ENCODE measurements at places on chromosomes 6 and 20. TPM values are rescaled to one million over a fixed set of nuclear protein-coding genes. Genes with fewer than 3 reads are reported as not detected.
A peak's percentile ranks its signal among the peaks of the same experiment; 100 is the strongest.

- DNase-seq = no peak
- no peaks in the 10 kb centered on the region for H3K4me1 ChIP-seq
- no peak overlapping the region for H3K4me3 ChIP-seq
- no peaks in the 10 kb centered on the region for H3K36me3 ChIP-seq
- no peaks in the 10 kb centered on the region for H3K27me3 ChIP-seq
Observed at GRCh38 chr6:74651948-74652842, 553.7 kb downstream of the COL12A1 start.

DNA sequence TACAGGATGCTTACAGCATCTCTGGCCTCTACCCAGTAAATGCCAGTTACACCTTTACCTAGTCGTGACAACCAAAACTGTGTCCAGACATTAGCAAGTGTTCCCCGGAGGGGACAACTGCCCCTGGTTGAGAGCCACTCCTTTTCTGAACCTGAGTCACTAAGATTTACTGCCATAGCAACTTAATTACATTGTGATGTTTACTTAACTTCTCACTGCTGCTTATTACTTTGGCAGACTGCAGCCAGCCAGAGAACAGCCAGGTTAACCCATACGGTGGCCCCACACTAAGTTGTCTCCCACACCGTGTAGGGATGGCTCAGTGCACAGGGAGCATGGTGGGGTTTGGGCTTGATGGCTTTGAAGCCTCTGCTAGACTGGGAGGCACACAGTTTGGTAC is 204.7 kb upstream of the SULF2 start:
- no peak overlapping the region for H3K27ac ChIP-seq
- H3K36me3 ChIP-seq = no peaks in the 10 kb centered on the region
- no peak for DNase-seq

DNA sequence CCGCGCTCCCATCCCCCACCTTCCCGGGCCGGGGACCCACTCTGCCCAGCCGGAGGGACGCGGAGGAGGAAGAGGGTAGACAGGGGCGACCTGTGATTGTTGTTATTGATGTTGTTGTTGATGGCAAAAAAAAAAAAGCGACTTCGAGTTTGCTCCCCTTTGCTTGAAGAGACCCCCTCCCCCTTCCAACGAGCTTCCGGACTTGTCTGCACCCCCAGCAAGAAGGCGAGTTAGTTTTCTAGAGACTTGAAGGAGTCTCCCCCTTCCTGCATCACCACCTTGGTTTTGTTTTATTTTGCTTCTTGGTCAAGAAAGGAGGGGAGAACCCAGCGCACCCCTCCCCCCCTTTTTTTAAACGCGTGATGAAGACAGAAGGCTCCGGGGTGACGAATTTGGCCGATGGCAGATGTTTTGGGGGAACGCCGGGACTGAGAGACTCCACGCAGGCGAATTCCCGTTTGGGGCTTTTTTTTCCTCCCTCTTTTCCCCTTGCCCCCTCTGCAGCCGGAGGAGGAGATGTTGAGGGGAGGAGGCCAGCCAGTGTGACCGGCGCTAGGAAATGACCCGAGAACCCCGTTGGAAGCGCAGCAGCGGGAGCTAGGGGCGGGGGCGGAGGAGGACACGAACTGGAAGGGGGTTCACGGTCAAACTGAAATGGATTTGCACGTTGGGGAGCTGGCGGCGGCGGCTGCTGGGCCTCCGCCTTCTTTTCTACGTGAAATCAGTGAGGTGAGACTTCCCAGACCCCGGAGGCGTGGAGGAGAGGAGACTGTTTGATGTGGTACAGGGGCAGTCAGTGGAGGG is 2.8 kb downstream of the SOX4 start:
- H3K27ac ChIP-seq = peak overlapping the region; percentile 86
- H3K4me1 ChIP-seq = peaks cover 27% of the 10 kb centered on the region
- peak overlapping the region; percentile 79 for H3K4me3 ChIP-seq
- peak; percentile 20 for DNase-seq
- H3K36me3 ChIP-seq = peaks cover 5% of the 10 kb centered on the region
- H3K27me3 ChIP-seq = peaks cover 44% of the 10 kb centered on the region

DNA sequence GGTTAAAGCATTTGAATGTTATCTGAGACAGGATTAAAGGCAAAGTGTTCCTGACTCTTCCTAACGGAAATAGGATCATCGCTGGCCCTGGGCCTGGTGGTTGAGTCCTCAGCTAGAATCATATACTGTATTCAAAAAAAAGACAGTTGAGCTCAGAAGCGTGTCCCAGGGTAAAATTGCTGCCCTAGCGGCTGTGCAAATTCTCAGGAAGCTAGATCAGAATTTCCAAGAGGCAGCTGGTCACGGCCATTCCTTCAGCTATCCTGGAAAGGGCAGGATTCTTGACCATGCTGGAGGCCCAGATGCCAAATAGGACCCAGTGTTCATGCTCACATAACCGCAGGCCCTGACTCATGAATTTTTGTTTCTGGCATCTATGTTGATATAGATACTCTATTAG is 67.4 kb downstream of the STMND1 start:
- H3K36me3 ChIP-seq = no peaks in the 10 kb centered on the region
- no peaks in the 10 kb centered on the region for H3K4me1 ChIP-seq
- H3K4me3 ChIP-seq = no peak overlapping the region
- H3K27me3 ChIP-seq = no peaks in the 10 kb centered on the region
- no peak for DNase-seq

- DNase-seq = no peak
- H3K4me3 ChIP-seq = no peak overlapping the region
Observed at GRCh38 chr6:15475261-15475660, 187.6 kb downstream of the DTNBP1 start.

DNA sequence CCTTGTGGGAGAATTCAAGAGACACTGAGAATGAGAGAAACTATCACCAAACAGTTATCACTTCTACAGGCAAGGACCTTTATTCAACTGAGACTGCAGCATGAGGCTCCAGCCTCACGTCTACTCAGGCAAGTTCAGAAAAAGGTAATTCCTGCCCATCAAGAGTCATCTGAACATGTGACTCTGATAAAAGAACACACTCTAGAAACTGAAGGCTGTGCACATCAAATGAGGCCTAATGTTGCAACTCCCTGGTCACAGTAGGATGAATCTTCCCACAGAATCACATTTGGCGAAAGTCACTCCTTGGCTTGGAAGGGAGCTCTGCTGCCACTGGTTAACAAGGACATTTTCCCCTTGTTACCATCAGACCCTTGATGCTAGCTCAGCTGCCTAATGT is 71.2 kb upstream of the EMILIN3 start:
- H3K27ac ChIP-seq = peak overlapping the region; percentile 66
- H3K4me3 ChIP-seq = no peak overlapping the region
- no peaks in the 10 kb centered on the region for H3K27me3 ChIP-seq
- peaks cover 83% of the 10 kb centered on the region for H3K36me3 ChIP-seq
- peaks cover 70% of the 10 kb centered on the region for H3K4me1 ChIP-seq

- no peaks in the 10 kb centered on the region for H3K27me3 ChIP-seq
- no peak for DNase-seq
- no peak overlapping the region for H3K4me3 ChIP-seq
- no peaks in the 10 kb centered on the region for H3K36me3 ChIP-seq
- H3K4me1 ChIP-seq = no peaks in the 10 kb centered on the region
Observed at GRCh38 chr6:84847390-84848160, 83.2 kb upstream of the TBX18 start.

- H3K27ac ChIP-seq = peak overlapping the region; percentile 44
- no peak for DNase-seq
- peaks cover 5% of the 10 kb centered on the region for H3K27me3 ChIP-seq
- H3K36me3 ChIP-seq = no peaks in the 10 kb centered on the region
- H3K4me1 ChIP-seq = peaks cover 25% of the 10 kb centered on the region
- H3K4me3 ChIP-seq = peak overlapping the region; percentile 9
Observed at GRCh38 chr6:106056746-106057390, 29.3 kb upstream of the PRDM1 start.

GRCh38 chr20:52191916-52192718 is 538 bp upstream of the ZFP64 start:
- no peaks in the 10 kb centered on the region for H3K27me3 ChIP-seq
- DNase-seq = peak; percentile 52
- H3K4me3 ChIP-seq = peak overlapping the region; percentile 77

GABRR1 gene
- not detected for total RNA-seq

RSPH9 gene
- total RNA-seq = not detected

HLA-DQB1 gene
- total RNA-seq = 26.0 TPM

F13A1 gene
- total RNA-seq = not detected

HLA-DOB gene
- total RNA-seq = 2.9 TPM
